Left forelimb (tissue), 1 donor: ENCODE measurements at places on chromosomes 12 and 14.

DNA sequence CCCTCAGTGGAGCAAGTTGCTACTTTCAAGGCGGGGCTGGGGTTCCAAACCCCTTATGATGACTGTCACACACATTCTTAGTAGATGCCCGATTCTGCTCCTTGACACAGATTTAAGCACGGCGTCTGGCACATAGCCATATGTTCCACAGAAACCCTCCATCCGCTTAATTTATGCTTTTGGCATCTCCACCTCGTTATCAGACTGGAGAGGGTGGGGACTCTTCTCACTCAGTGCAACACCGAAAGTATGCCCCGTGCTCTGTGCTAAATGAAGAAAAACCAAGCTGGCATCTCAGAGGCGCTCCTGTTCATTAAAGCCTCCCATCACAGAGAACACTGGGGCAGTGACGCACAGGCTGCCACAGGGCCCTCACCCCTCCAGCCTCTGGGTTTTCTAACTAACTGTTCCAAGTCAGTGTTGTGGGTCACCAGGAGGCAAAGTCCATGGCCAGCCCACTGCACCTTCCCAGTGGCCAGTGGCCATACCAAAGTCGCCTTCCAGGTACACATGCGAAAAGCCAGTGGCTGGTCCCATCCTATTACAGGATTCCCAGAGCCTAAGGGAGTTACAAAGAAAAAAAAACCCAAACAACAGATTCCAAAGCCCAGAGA lies 27.3 kb downstream of the CCDC88C start:
- no peak for DNase-seq

DNA sequence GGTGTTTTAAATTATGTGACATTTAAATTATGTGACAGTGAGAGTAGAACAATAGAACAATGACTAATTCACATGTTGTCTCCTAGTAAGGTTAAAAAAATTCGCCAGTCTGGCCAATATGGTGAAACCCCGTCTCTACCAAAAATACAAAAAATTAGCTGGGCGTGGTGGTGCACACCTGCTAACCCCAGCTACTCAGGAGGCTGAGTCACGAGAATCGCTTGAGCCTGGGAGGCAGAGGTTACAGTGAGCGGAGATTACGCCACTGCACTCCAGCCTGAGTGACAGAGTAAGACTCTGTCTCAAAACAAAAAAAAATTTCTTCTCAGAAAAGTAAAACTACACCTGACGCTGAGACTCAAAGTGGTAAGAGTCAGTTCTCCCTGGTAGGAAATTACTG lies 2.7 kb downstream of the CS start:
- DNase-seq, result no peak

GRCh38 chr14:52031781-52032180 lies 37.1 kb downstream of the NID2 start:
- no peak for DNase-seq

- no peak for DNase-seq
Measured at GRCh38 chr12:113863455-113863845, 102.7 kb downstream of the RBM19 start.
